ENCODE measurements at places on chromosomes 13 and 19. TPM values are rescaled to one million over a fixed set of nuclear protein-coding genes. Genes with fewer than 3 reads are reported as not detected.

The FFAR3 gene
- not detected for total RNA-seq

The NLRP9 gene
- not detected for total RNA-seq

The CEACAM1 gene
- 0.42 TPM for total RNA-seq

The SARS2 gene
- 75.6 TPM for total RNA-seq

The NDUFA7 gene
- total RNA-seq = 117 TPM

The TINCR gene
- 0.28 TPM for total RNA-seq

The KDELR1 gene
- total RNA-seq = 110 TPM

The APOC4 gene
- not detected for total RNA-seq

The OR10H1 gene
- total RNA-seq = not detected

The CRLF1 gene
- total RNA-seq = 52.8 TPM

The ANGPTL8 gene
- total RNA-seq = not detected

The RFXAP gene
- 3.7 TPM for total RNA-seq

DNA sequence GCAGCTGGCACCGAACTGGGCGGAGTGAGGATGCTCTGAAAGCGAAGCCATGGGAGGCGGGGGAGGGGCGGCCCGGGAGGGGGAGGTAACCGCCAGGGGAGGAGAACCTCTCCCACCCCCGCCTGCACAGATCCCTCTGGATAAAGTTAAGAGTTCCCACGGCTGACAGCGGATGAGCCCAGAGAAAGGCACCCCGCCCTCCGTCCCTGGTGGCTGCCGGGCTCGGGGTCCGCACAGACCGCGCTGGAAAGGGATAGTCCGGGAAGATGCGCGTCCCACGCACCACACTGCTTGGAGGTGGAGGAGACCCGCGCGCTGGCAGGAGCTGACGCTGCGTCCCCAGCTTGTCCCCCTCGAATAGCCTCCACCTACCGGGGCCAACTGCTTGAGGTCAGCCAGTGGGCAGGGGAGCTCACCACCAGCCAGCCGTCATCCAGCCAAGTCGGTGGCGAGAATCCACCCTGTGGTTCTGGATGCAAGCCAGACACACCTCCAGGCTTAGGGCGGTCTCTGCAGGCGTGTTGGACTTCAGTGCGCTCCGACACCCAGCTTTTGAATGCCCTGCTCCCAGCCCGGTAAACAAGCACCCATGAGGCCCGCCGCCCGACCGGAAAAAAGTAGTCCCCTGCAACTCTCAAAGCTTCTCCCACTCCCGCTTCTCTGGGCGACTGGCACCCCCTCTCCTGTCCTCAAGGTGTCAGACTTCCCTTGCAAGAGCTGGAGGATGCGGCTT lies at the start of gene TRPC4:
Gene TRPC4, minus strand, starts transcription at position 17 of the 733 bp plus-strand sequence. CDS start 86,439 bp downstream, outside the sequence.
- peak; percentile 70 for DNase-seq

- DNase-seq = no peak
Measured at GRCh38 chr13:113477724-113478123, 12.8 kb downstream of the DCUN1D2 start.

DNA sequence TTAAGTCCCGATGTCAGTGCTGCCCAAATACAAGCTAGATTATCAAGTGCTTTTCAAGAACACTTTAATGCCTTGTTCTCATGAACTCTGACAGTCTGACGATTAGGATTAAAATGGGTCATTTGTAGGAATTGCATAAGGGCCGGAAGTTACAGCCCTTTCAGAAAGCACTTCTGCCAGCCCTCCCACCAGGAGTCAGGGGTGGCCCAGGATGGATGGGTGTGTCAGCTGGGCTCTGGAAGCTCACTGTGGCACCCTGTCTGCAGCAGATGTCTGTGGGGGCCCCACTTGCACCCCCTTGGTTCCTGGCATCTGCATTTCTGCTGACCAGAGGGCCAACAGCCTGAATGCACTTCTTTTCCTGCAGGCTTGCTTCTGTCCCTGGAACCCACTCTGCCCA lies 712.7 kb downstream of the UQCRFS1 start:
- DNase-seq = no peak

DNA sequence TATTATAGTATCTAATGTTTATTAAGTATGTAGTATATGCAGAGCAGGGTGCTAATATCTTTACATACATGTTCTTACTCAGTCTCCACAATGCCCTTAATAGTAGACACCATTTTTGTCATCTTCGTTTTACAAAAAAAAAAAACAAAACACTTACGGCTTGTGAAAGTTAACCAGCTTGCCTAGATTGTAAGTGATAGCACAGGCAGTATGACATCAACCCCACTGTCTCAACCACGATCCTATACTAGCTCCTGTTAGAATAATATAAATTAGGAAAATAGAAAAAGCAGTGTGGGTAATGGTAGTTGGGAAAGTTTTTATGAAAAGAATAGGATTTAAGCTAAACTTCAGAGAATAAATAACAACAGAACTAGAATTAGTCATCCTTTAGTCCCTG lies 34.3 kb downstream of the MICU2 start:
- no peak for DNase-seq

DNA sequence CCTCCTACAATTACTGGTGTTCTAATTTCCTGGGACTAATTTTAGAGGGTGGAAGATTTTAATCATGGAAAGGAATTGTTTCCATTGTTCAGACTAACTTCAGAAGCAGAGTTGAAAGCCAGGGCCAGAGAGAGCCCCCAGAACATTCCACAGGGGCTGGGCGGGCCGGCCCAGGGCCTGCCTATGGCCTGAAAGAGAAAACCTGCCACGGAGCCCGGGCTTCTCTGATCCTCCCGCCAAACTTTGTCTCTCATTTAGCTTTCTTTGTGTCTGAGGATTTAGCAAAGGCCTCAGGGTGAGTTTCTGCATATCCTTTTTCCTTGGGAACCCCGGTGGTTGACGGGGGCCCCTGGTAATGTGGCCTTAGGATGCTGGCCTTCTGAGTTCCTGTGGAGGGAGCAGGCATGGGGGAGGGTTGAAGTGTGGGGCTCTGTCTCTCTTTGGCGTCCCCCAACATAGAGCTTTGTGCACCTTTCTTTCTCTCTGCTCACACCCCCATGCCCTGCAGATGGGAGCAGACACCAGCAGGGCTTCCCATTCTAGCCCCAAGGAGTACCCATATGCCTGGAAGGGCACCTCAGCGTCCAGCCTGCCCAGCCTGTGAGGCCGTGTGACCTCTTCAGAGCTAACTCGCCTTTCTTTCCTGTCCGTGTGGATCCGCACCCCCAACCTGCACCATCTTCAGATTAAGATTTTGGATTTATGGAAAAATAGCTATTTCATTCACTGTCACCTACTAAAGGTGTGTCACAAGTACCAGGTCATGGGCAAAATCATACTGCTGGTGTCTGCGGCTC lies 539.5 kb downstream of the FGF9 start:
- DNase-seq = peak; percentile 49

DNA sequence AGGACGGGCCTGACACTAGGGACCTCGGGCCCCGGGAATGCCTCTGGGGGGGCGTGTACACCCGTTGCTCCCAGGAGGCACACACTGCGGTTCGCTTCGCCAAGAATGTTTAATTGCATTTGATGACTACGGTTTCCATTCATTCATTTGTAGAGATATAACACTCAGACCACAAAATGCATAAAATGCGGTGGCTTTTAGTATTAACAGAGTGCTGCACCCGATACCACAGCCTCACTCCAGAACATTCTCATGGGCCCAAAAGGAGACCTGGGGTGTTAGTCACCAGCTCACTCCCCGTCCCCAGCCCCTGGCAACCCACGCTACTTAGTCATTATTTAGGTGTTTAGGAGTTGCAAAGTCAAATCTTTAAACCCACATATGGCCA lies 21.8 kb downstream of the HCN2 start:
- no peak for DNase-seq

- DNase-seq = peak; percentile 23
Measured at GRCh38 chr19:5417495-5418436, 37.5 kb upstream of the ZNRF4 start.

GRCh38 chr13:97231829-97232196 lies 9.7 kb downstream of the MBNL2 start:
- no peak for DNase-seq

DNA sequence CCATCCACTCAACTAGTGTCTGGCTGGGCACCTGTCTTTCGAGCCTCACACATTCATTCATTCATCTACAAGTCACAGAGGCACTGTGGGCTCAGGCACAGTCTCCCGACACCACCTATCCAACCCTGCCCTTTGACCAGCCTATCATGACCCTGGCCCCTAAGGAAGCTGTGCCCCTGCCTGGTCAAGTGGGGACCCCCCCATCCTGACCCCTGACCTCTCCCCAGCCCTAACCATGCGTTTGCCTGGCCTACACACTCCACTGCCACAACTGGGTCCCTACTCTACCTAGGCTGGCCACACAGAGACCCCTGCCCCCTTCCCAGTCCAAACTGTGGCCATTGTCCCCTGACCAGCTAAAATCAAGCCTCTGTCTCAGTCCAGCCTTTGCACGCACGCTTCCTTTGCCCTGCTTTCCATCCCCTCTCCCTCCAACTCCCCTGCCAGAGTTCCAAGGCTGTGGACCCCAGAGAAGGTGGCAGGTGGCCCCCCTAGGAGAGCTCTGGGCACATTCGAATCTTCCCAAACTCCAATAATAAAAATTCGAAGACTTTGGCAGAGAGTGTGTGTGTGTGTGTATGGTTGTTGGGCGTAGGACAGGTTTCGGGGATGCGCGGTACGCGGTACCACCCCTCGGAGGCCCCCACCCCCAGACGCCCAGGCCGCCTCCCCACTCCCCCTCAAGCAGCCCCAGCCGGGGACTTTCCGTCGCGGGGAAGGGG lies 404 bp upstream of the IL27RA start:
- DNase-seq = no peak

DNA sequence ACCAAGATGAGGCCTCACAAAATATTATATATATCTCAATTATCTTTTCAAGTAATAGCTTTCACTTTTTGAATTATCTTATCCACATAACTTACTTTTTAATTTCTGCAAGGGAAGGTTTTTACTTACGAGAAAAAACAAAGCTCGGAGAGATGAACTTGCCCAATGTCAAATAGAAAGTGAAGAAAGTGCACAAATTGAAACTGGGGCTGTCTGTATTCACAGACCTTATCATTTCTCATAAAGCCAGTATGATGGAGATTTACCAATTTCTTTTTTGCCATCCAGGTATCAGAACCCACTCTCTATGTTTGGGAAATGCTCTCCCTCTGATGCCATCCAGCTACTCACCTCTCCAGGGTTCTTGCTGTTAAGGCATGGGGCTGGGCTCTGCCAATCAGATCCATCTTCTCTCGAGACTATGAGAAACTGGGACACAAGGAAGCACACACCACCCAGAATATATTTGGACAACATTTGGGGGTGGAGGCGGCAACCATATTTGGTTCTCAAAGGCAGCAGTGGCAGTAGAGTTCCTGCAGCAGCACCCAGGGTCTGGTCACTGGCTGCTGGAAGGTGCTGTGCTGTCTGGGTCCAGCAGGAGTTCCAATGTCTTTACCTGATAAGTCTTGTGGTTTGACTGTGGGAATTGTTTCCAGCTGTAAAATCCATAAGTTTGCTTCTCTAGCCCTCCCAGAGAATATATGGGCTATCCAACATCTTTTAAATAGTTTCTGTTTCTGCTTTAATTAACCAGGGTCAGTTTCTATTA lies 45.8 kb upstream of the SCEL start:
- no peak for DNase-seq

DNA sequence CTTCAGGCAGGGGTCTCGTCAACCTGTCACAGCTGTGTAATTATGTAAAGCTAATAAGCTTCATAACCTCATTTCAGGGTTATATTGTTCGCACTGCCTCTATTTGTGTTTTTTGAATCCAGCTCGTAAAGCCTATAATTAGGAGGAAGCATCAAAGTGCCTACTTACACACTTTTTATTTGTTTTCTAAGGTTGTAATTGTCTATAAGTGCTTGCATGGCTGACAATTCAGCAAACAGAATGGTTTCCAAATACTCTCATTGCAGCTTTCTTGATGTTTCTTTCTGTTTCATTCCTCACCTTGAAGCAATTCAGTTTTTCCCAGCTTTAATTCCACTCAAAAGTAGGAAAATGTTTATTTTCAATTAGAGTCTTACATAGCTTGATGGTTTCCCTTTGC lies 336.3 kb downstream of the HS6ST3 start:
- DNase-seq = no peak

- DNase-seq = no peak
Measured at GRCh38 chr13:110366733-110367132, 59.6 kb downstream of the COL4A2 start.

DNA sequence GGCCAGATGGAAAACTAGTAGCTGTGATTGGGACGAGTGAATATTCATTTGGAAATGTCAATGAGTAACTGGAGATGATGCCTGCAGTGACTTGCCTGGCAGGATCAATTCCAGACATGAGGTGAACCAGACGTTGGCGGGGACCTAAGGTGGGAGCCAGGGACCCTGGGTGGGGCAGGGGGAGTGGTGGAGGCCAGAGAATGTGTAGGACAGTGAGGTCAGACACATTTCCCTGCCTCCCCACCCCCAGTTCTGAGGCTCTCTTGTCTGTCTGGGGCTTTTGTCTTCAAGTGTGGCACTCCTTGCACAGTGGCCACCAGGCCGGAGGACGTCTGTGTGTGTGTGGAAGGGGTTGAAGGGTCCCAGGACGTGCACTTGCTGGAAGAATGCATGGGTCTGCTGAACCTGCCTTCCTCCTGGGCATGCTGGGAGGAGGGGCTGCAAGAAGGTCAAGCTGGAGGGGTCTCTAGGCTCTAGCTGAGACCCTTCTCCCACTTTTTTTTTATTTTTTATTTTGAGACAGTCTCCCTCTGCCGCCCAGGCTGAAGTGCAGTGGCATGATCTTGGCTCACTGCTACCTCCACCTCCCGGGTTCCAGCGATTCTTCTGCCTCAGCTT lies 51.6 kb downstream of the CHST8 start:
- DNase-seq = no peak

DNA sequence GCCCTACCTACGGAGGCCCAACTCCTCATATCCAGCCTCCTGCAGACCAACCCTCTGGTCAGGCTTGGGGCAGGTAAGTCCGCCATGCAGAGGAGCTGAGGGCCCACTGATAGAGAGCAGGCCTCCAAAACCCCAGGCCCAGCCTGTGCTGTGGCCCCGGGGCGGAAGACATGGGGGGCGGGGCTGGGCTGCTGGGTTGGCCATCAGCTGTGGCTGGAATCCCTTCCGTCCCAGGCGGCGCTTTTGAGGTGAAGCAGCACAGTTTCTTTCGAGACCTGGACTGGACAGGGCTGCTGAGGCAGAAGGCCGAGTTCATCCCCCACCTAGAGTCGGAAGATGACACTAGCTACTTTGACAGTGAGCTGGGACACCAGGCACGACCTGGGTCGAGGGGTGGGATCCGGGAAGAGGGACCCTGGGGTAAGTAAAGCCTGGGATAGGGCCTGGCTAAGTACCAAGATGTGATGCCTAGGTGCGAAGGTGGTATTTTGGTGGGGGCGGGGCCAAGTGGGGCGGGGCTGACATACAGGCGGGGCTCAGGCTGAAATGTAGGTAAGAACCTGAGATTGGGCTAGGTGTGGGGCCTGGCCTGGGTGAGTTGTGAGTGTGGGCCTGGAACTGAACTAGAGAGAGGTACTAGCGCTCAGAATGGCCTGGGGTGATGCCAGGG lies 15.4 kb downstream of the DNASE2 start:
- DNase-seq = peak; percentile 79

- DNase-seq = peak; percentile 88
Measured at GRCh38 chr19:54266133-54266532, 9.1 kb upstream of the LILRB5 start.

GRCh38 chr13:50069261-50069660 lies 54.0 kb downstream of the KCNRG start:
- no peak for DNase-seq

- DNase-seq = no peak
Measured at GRCh38 chr19:47663911-47664771, 49.1 kb upstream of the EHD2 start.

- no peak for DNase-seq
Measured at GRCh38 chr13:48110132-48110868, 15.4 kb upstream of the MED4 start.

- DNase-seq = no peak
Measured at GRCh38 chr19:2064788-2065524, 13.9 kb upstream of the MKNK2 start.

GRCh38 chr19:47230054-47230920 lies 712 bp downstream of the BBC3 start:
- DNase-seq = peak; percentile 93
